ENCODE measurements at places on chromosomes 2 and 18.

- no peak for DNase-seq
Observed at GRCh38 chr2:20965221-20965620, 78.7 kb downstream of the APOB start.

- no peak for DNase-seq
Observed at GRCh38 chr2:40487602-40488001, 35.7 kb upstream of the SLC8A1 start.

GRCh38 chr2:166081131-166081632 is 46.6 kb downstream of the SCN1A start:
- DNase-seq, result no peak

DNA sequence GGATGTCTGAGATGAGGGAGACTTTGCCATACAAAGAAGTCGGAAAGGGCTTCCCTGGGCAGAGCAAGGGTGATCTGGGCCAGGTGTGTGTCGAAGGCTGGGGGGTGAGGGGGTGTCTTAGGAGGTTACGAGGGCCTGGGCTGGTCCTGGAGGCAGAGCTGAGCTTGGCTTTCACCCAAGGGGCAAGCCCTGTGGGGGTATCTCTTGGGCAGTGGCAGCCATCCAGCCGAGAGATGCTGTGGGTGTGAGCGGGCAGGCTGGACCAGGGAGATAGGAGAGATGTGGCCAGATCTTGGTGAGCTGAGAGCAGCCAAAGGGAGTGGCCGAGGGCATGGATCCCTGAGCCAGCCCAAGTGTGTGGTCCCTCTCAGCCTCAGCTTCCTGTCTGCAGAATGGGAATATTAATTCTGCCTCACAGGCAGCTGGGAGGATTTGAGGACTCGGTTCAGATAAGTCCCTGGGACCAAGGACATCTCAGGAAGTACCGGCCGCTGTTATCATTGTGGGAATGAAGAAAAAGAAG is 33.0 kb downstream of the MAL start:
- no peak for DNase-seq

DNA sequence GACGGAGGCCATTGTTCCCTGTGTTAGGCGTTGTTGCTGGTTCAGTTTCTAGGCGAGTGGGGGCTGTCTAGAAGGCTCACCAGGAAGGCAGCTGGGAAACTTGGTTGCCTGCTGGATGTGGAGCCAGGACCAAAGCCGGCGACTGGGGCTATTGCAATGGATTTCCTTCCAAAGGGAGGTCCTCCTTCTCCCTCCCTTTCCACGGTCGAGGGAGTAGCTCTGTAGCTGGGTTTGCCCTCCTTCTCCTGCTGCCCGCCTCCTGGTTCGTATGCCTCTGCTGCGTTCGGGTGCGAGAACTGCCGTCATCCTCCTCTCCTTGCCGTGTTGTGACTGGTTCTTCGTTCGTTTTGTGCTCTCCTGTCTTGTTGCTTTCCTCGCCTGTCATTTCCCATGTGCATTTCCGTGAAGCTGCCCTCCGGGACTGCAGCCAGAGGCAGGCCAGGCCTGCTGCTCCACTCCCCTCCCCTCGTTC is 203.4 kb downstream of the NEDD4L start:
- DNase-seq, result no peak

Data from MM.1S (cell line).